ENCODE measurements at places on chromosomes 5 and 9. TPM values are rescaled to one million over a fixed set of nuclear protein-coding genes. Genes with fewer than 3 reads are reported as not detected.

PCDHGA6 gene
- 3.1 TPM for total RNA-seq

DRD1 gene
- not detected for total RNA-seq

NUTM2F gene
- total RNA-seq, result not detected

ANKRD20A1 gene
- under 0.01 TPM for total RNA-seq

GABRA1 gene
- not detected for total RNA-seq

SCAI gene
- total RNA-seq, result 4.6 TPM

PCA3 gene
- total RNA-seq, result under 0.01 TPM

ACOT12 gene
- total RNA-seq, result under 0.01 TPM

MROH2B gene
- total RNA-seq, result not detected

TEX48 gene
- total RNA-seq, result not detected

ARAP3 gene
- 6.5 TPM for total RNA-seq

BNC2 gene
- 18.9 TPM for total RNA-seq

ADRA1B gene
- 0.56 TPM for total RNA-seq

SLCO4C1 gene
- under 0.01 TPM for total RNA-seq

SNCAIP gene
- 0.85 TPM for total RNA-seq

ARHGAP26 gene
- total RNA-seq, result 2.3 TPM

TRIM36 gene
- 0.56 TPM for total RNA-seq

FAM200C gene
- 6.3 TPM for total RNA-seq

FCN2 gene
- total RNA-seq, result not detected

GABRB2 gene
- total RNA-seq, result under 0.01 TPM

INPP5E gene
- total RNA-seq, result 4.8 TPM

SCGB3A2 gene
- total RNA-seq, result not detected

PTGR1 gene
- 80.9 TPM for total RNA-seq

DPM2 gene
- total RNA-seq, result 7.9 TPM

PRRT1B gene
- not detected for total RNA-seq

GRM6 gene
- not detected for total RNA-seq

UBE2D2 gene
- 54.7 TPM for total RNA-seq

CDH6 gene
- total RNA-seq, result 125 TPM

HACD4 gene
- 3.5 TPM for total RNA-seq

BASP1 gene
- 161 TPM for total RNA-seq

TMEM267 gene
- 13.0 TPM for total RNA-seq
